Stimulated activated CD4-positive, alpha-beta T cell treated with anti-CD3 and anti-CD28 coated beads, Interleukin-2, amount 100 ng/mL, for 24 hours (primary cell): ENCODE measurements at places on chromosomes 5 and 9.

GRCh38 chr5:149441986-149442385, 62.9 kb upstream of the IL17B start:
- DNase-seq: no peak

DNA sequence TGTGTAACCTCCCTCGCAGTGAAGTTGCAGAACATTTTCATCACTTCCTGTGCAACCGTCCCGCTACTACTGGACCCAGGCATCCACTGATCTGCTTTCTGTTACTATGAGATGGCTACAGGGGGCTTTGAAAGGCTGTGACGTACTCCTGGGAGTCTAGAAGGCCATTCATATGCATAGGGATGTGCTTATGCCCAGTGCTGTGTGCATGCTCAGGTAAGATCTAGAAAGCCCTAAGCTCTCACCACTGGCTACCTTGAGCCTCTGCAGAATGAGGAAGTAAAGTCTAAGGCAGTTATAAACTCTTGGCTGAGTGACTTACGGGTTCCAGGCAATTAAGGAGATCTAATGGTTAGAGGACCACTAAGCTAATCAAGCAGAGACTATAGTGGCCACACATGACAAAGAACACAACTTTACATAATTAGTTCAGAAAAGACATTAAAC, 11.8 kb downstream of the HNRNPAB start:
- no peak for DNase-seq

DNA sequence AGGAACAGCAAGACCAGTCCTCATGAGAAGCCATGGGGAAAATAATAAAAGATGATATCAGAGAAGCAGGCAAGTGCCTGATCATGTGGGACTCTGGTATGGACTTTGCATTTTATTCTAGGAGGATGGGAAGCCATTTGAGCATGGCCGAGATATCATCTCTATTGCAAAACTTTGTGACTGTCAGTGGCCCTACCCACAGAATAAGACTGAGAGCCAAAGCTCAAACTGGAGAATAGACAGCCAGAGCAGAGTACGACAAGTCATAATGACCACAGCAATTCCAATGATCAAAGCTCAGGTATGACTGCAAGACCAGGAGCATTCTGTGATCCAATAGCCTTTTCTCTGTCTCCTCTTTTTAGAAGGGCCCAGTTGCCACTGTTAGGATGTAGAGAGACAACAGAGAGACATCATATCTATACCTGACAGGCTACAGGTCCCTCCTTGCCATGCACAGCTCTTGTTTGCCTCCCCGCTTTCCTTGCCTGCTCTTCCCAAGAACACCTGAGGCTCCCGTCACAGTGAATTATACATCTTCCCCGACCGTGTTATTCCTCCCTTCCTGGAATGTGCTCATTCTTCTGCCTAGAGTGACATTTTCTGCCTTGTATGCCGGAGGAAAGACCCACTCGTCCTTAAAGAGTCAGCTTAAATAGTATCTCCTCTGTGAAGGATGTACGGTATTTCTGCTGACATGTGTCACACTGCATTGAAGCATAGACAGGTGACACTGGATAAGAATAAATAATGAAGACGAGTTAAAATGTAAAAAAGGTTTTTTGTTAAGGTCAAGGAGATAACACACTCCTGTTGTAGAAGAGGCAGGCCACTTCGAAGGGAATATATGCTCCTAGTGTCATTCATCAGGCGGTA, 248.7 kb upstream of the MAP3K1 start:
- no peak for DNase-seq

GRCh38 chr5:175104677-175105076, 339.3 kb downstream of the DRD1 start:
- DNase-seq: no peak

DNA sequence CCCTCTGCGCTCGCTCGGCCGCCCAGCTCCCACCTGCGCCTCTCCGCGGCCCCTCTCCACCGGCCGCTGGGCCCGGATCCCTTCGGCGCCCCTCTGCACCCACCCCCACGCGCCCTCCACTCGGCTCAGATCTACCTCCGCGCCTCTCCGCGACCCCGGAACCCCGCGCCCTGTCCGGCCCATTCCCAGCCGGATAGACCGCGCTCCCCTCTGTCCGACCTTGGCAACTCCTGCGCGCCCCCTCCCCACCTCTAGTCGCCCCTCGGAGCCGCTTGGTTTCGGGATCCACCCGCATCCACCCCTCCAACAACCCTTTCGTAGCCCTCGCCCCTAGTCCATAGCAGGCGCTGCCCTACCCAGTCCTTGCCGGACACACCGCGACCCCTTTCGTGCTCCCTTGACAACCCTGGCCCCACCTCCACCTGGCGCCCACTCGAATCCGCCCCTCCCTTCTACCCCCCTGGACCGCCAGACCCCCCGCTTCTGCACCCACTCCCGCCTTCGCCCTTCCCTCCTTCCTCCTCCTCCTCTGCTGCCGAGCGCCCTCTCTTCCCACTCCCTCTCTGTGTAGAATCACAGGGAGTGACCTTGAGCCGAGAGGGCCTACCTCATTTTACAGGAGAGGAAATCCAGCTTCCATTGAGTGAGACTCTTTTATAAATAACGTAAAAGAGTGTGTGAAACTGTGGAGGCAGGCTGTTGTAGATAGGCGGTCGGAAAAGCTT, 525 bp upstream of the AK3 start:
- peak; percentile 28 for DNase-seq

GRCh38 chr9:106708475-106709146, 154.4 kb upstream of the ZNF462 start:
- no peak for DNase-seq

- no peak for DNase-seq
Observed at GRCh38 chr5:79399046-79399445, 114.9 kb downstream of the HOMER1 start.

GRCh38 chr5:151799407-151799806, 27.7 kb downstream of the G3BP1 start:
- DNase-seq: no peak

DNA sequence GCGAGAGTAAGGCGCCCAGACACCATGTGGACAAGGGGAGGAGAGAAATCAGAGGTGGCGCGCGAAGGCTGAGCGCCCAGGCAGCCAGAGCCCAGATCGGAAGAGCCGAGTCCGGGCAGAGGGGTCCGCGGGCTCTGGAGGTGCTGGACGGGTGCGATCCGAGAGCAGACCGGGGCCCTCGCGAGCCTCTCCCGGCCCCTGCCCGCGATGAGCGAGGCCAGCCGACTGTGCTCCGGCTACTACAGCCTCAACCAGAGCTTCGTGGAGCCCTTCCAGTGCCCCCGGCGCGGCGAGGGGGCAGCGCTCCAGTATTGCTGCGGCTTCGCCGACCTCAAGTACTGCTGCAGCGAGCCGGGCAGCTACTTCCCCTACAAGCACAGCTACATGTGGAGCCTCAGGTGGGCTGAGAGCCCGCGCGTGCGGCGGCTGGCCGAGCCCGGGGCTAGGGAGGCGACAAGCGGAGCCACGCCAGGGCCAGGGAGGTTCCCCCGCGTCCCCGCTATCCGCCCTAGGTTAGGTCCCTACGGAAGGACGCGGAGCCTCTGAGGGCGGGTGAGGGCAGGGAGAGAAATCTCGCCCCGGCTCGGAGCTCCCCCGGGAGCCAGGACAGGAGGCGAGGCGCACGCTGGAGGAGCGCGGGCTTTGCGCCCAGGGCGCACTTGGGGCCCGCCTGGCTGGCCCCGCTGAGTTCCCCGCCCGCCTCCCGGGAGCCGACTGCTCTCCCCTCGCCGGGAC, at the start of gene SHISAL2B:
SHISAL2B (plus strand) TSS at position 87 of the 735 bp plus-strand sequence; CDS start at position 208, 121 bp downstream.
- DNase-seq: peak; percentile 7

- no peak for DNase-seq
Observed at GRCh38 chr5:15664961-15665360, 165.0 kb downstream of the FBXL7 start.
